Umbilical cord (tissue), 2 donors: ENCODE measurements at places on chromosomes 7 and 10. TPM values are rescaled to one million over a fixed set of nuclear protein-coding genes. Genes with fewer than 3 reads are reported as not detected.

- DNase-seq = no peak
These were observed 259.7 kb downstream of the PAXIP1 start for GRCh38 chr7:154743206-154743605.

The DGKI gene
- total RNA-seq = 76.1 TPM

The NEBL gene
- 30.6 TPM for total RNA-seq

The INA gene
- 1.4 TPM for total RNA-seq

DNA sequence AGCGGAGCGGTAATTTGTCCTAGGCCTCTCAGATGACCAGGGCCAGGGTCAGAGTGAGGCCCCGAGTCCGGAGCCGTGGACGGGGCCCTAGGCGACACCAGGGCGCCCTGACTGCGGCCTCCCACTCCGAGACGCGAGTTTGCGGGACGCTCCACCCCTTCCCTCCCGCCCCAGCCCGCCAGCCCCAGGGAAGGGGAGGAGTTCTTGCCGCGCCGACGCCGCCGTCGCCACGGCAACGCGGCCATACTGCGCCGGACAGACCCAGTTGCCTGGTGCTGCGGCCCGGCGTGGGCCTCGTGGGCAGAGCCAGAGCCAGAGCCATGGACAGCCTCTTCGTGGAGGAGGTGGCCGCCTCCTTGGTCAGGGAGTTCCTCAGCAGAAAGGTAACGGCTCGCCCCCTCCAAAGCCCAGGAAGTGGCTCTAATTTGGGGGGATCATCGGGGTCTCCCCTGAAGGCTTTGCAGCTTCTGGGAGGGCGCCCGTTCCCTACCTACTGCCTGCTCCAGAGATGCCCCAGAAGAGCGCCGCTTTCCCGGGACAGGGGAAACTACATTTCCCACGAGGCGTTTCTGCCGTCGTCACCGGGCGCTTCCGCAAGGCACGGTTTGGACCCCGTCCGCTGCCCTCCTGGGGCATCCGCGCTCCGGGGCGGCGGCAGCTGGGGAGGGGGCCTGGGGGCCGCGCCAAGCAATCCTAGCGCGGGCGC lies at the start of gene MINDY4:
TSS of gene MINDY4 (plus strand) at position 244 of the 706 bp plus-strand sequence. CDS start at position 321, 77 bp downstream.
- DNase-seq = peak; percentile 87

DNA sequence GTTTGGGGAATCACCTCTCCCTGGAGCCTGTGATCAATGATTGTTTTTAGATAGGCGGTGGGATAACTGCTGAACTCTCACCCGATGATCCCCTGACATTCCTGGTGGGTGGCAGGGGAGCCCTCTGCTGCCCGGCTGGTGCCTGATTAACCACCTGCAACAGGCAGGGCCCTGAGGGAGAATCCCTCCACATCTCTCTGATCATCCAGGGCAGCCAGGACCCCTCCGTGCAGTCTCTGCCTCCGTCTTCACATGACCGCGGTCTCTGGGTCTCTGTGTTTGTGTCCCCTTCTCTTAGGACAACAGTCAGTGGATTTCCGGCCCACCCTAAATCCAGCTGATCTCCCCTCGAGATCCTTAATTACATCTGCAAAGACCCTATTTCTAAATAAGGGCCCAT lies 17.4 kb downstream of the CALML5 start:
- no peak for DNase-seq

GRCh38 chr7:111390000-111390399 lies 172.3 kb downstream of the IMMP2L start:
- DNase-seq = no peak

DNA sequence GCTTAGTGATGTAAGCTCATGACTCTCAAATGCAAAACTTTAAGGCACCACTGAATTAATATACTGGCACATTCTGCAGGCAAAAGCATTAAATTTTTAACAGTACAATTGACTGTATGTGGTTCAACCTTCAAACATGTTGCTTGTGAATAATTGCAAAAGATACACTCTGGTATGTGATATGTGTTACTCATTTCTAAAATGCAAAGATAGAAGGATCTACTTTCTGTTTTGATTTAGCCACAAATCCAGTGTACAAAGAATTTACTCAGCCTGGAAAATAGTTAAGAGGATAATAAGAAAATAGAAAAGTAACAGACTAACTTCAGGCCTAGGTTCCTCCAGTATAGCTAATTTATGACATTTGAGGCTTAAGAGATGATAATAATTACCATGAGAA lies 66.6 kb upstream of the NOBOX start:
- peak; percentile 64 for DNase-seq

GRCh38 chr7:123305840-123306375 lies 106.1 kb upstream of the SLC13A1 start:
- no peak for DNase-seq

- DNase-seq = no peak
These were observed 384.4 kb downstream of the TNS3 start for GRCh38 chr7:47197486-47197885.

The GALNT17 gene
- total RNA-seq = 3.9 TPM

DNA sequence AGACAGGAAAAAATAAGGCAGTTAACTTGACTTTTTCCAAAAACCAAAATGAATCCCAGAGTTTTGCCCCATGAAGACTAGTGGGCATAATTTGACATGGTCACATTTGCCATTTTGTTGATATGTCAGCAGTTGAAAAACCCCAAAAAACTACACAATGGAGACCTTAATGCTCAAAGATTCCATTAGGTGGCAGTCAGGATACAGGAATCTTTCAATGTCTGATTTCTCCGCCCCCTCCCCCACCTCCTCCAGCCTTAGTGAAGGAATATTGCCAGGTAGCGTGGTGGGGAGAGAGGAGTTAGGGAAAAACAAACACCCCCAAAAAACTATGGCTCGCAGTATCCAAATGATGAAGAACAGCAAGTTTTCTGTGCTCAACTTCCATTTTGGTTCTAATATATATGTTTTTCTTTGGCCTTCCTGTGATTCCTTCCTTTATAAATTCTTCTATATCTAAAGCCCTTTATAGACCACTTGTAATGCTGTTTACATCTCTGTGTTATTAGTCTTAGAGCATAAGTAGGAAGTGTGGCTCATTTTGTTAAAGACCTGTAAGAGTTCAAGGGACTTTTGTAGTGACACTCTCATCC lies 6.7 kb upstream of the SMNDC1 start:
- DNase-seq = peak; percentile 58

DNA sequence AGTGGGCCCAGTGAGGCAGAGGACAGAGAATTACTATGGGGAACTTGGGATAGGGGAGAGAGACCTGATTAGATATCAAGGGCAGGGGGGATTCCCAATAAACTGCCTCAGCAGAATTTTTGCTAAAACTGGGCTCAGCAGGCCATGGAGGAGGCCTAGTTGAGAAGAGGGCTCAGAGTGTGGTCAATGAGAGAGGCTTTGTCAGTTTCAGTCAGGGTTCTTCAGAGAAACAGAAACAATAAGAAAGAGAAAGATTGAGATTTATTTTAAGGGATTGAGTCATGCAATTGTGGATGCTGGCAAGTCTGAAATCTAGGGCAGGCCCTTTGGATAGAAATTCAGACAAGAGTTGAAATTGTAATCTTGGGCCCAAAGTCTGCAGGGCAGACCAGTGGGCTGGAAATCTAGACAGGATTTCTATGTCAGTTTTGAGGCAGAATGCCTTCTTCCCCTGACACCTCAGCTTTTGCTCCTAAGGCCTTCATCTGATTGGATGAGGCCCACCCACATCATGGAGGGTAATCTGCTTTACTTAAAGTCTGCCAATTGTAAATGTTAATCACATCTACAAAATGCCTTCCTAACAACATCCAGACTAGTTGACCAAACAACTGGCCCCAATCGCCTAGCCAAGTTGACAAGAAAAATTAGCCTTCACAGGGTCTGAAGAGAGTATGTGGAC lies 33.5 kb upstream of the CCSER2 start:
- no peak for DNase-seq

- DNase-seq = no peak
These were observed 215.0 kb downstream of the TAX1BP1 start for GRCh38 chr7:27955011-27955410.

DNA sequence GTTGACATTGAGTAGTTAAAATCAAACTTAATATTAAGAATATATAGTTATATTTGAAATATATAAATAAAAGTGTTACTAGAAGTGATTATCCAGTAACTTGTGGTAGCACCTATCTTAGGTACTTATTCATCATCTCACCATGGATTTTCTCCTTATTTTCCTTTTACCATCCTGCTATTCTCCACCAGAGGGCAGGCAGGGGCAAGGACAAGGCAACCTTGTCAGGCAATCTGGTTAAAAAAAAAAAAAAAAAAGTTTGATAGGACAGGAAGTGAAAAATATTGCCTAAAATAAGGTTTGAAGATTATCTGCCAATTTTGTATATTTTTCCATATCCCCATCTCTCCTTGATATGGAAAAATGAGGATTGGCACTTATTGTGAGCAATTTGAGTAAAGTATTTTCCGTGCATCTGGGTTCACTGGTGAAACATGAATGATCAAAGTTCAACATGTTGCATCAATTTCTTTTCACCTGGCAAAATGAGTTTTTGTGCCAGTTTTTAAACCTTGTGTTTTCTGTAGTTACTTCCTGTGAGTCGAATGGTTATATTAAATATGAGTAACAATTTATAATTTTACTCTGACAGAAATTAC lies 256.7 kb downstream of the AGMO start:
- DNase-seq = peak; percentile 62

The TRIM50 gene
- 0.48 TPM for total RNA-seq

The ITIH5 gene
- total RNA-seq = 72.5 TPM

- DNase-seq = no peak
These were observed 420.5 kb upstream of the CNTNAP2 start for GRCh38 chr7:145696071-145696470.

DNA sequence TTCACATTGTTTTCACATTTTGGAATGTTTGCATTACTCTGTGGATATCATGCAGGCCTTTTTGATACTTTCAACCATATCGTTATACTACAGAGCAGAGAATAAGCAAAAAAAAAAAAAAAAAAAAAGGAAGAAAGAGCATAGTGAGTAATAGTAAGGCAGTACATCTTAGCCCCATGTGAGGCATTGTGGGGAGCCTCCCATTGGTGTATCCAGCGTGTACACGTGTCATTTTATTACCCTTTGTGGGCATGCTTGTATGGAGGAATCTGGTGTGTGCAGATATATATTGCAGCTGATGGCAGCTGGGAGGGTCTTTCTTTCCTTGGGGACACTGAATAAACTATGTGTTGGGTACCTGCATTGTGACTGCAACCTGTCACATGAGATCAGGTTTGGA lies 19.6 kb downstream of the R3HCC1L start:
- no peak for DNase-seq

- DNase-seq = no peak
These were observed 41.3 kb downstream of the LDB3 start for GRCh38 chr10:86709396-86710185.

- DNase-seq = no peak
These were observed 49.7 kb downstream of the PDK4 start for GRCh38 chr7:95546647-95547046.

The VSTM4 gene
- total RNA-seq = 8.4 TPM

The EZH2 gene
- 14.9 TPM for total RNA-seq

GRCh38 chr7:11235491-11235890 lies 261.8 kb downstream of the PHF14 start:
- DNase-seq = no peak

DNA sequence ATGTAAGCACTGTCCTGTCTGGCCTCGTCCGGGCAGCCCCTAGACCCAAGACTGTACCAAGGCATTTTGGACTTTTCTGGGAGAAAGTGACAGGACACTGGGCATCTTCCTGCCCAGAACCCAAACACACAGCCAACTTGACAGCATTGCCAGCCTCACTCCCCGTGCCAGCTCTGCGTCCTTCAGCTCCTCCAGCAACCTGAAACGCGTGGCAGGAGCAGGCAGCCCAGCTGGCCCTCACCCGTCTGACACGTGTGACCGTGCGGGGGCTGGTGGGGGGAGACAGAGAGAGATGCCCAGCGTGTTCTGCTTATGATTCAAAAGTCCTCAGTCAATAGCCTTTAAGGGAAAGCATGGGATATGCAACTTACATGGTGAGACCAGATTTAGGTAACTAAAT lies 50.3 kb upstream of the SLC29A3 start:
- DNase-seq = no peak

The ABCC2 gene
- total RNA-seq = 0.72 TPM

The VWA2 gene
- total RNA-seq = 2.2 TPM

The ZCWPW1 gene
- total RNA-seq = 11.8 TPM

DNA sequence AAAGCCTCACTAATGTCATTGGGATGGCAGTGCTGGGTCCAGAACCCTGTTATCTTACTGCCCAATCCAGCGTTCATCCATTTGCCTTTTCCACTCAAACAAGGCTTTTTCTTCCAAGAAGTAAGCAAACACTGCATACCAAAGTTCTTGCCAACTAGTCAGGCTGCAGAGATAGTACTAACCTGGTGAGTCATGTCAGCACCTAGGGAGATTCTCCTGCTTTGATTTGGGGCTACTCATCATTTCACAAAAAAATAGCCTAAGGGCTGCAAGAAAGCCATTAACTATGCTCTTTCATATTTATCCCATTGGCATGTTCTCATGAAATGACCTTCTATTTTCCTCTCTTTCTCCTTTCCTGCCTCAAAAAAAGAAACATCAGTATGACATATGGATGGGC lies 142.6 kb downstream of the TWIST1 start:
- DNase-seq = no peak

DNA sequence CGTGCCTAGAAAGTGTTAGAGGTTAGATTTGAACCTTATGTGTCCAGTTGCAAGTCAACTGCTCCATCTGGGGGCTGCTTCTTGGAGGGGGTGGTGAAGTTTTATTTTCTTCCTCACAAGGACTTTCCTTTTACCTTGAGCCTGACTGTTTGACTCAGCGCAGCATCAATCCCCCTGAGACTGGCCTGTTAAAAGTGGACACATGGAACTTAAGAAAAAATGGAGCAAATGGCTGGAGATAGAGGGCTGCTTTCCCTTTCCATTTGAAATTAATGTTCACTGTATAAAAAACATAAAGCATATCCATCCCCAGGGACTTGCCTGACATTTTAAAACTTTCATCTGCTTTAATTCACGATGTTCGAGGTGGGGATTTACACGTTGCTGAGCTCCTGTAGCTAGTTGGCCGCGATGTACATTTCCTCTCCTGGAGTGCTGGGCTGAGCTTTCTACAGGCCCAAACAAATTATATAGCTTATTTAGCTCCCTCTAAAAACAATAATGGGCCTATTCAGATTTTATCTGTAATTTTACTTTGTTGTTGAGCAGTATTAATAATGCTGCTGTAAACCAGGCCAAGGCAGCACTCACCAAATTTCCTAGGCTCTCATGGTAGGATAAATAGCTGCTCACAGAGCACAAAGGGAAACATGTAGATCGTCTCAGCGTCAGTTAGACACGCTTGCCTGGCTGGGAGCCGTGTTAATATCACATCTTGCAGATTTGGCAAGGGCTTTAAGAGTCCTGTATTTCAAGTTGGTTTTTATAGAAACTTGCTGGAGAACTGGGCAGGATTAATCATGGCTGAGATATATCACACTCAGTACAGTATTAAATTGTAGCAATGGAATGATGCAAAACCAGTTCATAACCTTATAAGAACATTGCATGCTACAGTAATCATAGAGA lies 251.5 kb downstream of the LRMDA start:
- DNase-seq = peak; percentile 92

DNA sequence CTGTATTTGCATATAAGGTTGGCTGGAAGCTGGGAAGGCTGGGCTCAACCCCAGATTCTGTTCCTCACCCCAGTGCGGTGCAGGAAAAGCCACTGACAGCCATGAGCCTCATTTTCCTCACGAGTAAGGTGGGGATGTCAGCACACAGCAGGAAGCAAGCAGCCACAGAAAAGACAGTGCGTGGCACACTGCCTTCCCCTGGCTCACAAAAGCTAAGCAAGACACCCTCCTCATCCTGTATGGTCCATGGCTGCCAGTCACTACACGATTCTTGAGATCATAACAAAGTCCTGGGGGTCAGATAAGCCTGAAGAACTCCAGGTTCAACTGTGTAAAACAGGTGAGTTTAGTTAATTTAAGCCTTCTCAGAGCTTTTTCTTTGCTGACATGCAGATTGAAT lies 28.9 kb upstream of the DDC start:
- no peak for DNase-seq
